ENCODE measurements at places on chromosomes 11 and 22. TPM values are rescaled to one million over a fixed set of nuclear protein-coding genes. Genes with fewer than 3 reads are reported as not detected.
A peak's percentile ranks its signal among the peaks of the same experiment; 100 is the strongest.

IGF2 gene
- 3.3 TPM for total RNA-seq

TRPC6 gene
- total RNA-seq = not detected

TMEM132A gene
- total RNA-seq = 0.73 TPM

OR8K3 gene
- total RNA-seq = not detected

- peak; percentile 79 for DNase-seq
Observed at GRCh38 chr11:64251016-64251752, at the start of gene PLCB3. PLCB3 (plus strand) TSS chr11:64251530; CDS start chr11:64251650, 120 bp downstream.

DNA sequence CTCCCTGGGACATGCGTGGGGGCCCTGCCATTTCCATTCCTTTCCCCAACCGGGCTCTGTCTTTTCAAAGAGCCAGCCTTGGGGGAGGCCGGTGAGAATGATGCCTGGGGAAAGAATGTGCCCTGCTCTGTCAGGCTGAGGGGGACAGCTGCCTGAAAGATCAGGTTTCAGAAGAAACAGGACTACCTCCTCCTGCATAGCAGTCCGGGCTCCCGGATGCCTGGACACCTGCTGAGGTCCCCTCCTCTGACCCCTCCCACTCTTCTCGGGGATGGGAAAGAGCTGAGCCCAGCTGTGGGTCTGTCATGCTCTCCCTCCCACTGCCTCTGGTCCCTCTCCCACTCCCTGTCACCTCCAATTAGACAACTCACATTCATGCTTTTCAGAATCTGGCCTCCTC, 41.8 kb upstream of the CDON start:
- no peak for DNase-seq

- no peak for DNase-seq
Observed at GRCh38 chr22:25572708-25573171, 8.3 kb downstream of the GRK3 start.

- no peak for DNase-seq
Observed at GRCh38 chr22:49393526-49393925, 434.1 kb downstream of the BRD1 start.

GRCh38 chr22:39960791-39961746, 872 bp downstream of the TMA7B start:
- DNase-seq = peak; percentile 56
